ENCODE measurements at places on chromosomes 3 and 15. TPM values are rescaled to one million over a fixed set of nuclear protein-coding genes. Genes with fewer than 3 reads are reported as not detected.

The CKMT1A gene
- total RNA-seq, result not detected

The GOLGA8T gene
- 0.26 TPM for total RNA-seq

The MYNN gene
- 22.1 TPM for total RNA-seq

The IQCH gene
- 5.7 TPM for total RNA-seq

The LIPC gene
- total RNA-seq, result 1.5 TPM

The CPNE9 gene
- not detected for total RNA-seq

The TPRG1 gene
- total RNA-seq, result 0.40 TPM

The TEX55 gene
- total RNA-seq, result not detected

The SLC24A5 gene
- not detected for total RNA-seq

The BUB1B gene
- 21.9 TPM for total RNA-seq

The MTMR10 gene
- total RNA-seq, result 18.6 TPM

The STRA6 gene
- total RNA-seq, result 0.06 TPM

The ATP10A gene
- 4.9 TPM for total RNA-seq

The GNAT1 gene
- not detected for total RNA-seq

The ASB14 gene
- total RNA-seq, result under 0.01 TPM

Measured in aortic smooth muscle cell (primary cell).